ENCODE measurements at places on chromosomes 11 and 22.

DNA sequence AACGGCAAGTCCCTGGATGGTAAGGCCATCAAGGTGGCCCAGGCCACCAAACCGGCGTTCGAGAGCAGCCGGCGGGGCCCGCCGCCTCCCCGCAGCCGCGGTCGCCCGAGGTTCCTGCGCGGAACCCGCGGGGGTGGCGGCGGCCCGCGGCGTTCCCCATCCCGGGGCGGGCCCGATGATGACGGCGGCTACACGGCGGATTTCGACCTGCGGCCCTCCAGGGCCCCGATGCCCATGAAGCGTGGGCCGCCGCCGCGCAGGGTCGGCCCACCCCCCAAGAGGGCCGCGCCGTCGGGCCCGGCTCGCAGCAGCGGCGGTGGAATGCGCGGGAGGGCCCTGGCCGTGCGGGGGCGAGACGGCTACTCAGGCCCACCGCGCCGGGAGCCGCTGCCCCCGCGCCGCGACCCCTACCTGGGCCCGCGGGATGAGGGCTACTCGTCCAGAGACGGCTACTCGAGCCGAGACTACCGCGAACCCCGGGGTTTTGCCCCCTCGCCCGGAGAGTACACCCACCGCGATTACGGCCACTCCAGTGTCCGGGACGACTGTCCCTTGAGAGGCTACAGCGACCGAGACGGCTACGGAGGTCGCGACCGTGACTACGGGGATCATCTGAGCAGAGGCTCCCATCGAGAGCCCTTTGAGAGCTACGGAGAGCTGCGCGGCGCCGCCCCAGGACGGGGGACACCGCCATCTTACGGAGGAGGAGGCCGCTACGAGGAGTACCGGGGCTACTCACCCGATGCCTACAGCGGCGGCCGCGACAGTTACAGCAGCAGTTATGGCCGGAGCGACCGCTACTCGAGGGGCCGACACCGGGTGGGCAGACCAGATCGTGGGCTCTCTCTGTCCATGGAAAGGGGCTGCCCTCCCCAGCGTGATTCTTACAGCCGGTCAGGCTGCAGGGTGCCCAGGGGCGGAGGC lies 792 bp downstream of the RBMXL2 start:
- no peak for DNase-seq

DNA sequence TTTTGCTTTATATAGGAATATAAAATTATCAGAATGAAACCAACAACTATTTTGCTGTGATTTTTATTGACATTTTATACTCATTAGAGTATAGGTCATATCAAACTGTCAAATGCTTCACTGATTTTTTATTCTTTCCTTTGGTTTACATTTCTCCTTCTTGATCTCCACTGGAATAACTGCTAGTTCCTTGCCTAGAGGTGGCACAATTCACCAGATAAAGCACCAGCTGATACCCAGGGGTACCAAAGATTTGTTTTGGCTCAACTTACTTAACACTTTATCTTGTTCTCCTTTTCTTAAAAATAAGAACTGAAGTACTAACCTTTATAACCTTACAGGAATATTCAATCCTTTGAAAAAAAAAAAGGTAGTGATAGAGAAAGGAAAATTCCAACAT lies 725.1 kb upstream of the CHORDC1 start:
- DNase-seq: no peak

- DNase-seq: no peak
Measured at GRCh38 chr22:33741025-33741424, 179.3 kb downstream of the LARGE1 start.

DNA sequence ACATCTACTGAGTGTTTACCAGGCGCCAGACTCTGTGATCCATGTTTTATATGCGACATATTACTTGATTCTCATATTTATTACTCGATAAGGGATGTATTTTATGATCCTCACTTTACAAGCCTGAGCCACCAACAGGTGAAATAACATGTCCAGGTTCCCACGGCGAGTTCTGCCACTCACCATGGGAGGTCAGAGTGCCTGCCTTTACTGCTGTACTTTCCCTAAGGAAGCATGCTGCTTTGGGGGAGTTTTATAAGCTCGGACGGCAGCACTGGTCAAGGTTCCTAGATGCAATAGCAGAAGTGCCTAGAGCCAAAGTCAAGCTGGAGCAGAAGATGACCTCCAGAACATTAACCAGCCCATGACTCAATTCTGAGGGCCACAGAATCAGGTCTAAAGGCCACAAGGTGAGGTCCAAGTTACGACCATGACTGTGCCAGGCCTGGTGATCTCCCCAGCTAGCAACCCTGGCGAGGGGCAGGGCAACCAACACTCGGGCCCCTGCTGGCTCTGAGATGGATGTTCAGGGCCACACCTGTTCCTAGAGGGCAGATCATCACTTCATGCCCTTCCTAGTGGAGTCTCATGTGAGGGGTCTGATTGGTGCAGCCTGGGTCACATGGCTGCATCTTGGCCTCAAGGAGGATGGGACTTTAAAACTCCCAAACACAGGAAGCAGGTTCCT lies 14.2 kb downstream of the IFT27 start:
- no peak for DNase-seq

DNA sequence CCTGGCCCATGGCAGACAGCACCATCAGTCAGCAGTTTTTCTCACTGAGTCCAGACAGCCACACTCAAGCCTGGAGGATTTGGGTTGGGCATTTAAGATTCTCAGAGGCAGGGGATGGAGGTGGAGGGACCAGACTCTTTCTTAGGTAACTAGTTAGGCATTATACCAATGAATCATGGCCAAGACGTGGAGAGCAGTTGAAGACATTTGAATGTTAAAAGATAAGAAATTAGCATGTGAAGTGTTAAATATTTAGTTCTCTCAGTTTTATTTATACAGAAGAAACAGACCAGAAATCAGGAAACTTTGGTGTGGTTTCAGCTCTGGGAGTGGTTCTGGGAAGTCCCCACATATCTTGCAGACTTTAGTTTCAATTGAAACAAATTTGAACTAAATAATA lies 9.9 kb downstream of the GTF2H1 start:
- no peak for DNase-seq

DNA sequence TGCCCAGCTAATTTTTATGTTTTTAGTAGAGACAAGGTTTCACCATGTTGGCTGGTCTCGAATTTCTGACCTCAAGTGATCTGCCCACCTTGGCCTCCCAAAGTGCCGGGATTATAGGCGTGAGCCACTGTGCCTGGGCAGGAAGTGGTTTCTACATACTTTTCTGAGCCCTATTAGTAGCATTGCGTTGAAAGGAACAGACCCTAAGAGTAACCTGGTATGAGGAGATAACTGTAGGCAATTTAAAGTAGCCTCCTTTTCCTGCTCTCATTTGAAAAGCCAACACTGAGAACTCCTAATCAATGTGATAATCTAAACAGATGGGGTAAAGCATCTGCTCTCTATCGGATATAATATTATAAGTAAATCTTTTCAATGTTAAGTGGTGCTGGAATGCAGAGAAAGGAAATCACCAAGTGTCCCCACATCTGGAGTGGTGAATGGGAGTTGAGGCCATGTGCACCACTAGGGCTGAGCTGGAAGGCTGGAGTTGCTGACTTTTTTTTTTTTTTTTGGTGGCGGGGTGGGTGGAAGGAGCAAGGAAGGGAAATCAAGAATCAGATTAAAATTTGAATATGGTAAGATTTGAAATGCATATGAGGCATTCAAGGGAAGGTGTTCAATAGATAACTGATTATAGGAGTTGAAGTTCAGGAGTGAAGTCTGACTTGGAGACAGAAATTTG lies 20.7 kb downstream of the PDHX start:
- DNase-seq: no peak

- no peak for DNase-seq
Measured at GRCh38 chr11:11657218-11657955, 35.6 kb upstream of the GALNT18 start.

- DNase-seq: no peak
Measured at GRCh38 chr11:2418693-2419360, 18.3 kb downstream of the TSSC4 start.

DNA sequence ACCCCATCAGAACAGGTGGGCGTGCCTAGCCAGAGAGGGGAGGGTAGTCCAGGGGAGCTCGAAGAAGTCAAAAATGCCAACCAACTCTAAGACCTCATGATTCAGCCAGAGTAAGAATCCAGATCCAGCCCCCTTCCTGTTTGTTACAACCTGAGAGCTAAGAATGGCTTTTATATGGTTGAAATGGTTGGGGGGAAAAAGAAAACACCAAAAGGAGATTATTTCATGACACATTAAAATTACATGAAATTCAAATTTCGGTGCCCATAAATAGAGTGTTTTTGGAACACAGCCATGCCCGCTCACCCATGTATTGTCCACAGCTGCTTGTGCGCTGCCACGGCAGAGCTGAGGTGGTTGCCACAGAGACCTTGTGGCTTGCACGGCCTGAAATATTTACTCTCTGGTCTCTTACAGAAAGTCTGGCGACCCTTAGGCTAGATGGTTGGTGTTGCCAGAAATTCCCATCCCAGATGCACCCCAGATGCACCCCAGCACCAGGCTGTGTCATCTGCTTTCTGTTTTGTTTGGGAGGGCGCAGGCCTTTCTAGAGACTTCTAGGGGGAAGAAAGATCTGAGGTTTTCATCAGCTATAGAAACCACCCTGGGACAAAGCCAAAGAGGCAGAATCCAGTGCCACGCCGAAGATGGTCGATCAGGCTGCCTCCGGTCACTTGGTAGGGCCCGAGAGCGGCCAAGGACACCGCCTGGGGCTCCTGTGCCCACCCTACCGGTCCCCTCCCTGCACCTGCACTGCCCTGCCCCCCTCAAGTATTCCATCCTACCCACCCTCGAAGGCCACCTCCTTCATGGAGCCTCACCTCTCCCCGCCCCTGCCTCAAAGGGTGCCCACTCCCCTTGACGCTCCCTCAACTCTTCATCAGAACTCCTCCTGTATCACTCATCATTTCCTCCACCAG lies 80.2 kb downstream of the DSCAML1 start:
- no peak for DNase-seq

GRCh38 chr11:117335399-117335798 lies 7.7 kb downstream of the CEP164 start:
- no peak for DNase-seq
